NCI-H2081 treated with DMSO at 0.1 percent for 48 hours (cell line): ENCODE measurements at places on chromosomes 7 and 10.

DNA sequence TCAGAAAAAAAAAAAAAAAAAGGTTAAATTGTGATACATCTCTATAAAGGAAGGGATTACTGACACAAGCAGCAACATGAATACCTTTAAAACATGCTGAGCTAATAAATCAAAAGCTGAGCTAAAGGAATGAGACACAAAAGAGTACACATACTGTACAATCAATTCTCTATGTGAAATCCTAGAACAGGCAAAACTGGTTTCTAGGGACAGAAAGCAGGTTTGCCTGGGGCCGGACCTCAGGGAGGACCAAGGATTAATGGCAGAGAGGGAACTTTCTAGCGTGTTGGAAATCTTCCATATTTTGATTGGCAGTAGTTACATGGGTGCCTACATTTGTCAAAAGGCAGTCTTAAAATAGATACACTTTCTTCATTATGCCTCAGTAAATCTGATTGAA is 52.5 kb downstream of the KLRG2 start:
- no peak for DNase-seq

DNA sequence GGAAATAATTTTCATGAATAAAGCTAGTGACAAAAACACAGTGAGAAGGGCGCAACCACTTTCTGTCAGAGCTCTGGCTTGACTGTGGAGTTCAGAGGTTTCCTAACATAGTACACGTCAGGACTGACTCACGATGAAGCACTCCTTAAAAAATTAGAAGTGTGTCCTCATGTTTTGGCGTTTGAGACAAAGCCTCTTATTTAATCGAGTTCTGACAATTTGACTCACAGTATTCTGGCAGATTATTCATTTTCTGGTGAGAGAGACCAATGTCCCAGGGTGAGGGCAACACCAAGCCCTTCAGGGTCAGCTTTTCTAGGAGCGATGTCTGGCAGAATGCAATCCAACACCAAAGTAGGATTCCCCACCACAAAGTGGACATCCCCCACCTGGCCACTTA is 108.7 kb downstream of the DIP2C start:
- DNase-seq, result no peak

- DNase-seq, result no peak
Observed at GRCh38 chr10:13724484-13724883, 137.7 kb downstream of the PRPF18 start.

DNA sequence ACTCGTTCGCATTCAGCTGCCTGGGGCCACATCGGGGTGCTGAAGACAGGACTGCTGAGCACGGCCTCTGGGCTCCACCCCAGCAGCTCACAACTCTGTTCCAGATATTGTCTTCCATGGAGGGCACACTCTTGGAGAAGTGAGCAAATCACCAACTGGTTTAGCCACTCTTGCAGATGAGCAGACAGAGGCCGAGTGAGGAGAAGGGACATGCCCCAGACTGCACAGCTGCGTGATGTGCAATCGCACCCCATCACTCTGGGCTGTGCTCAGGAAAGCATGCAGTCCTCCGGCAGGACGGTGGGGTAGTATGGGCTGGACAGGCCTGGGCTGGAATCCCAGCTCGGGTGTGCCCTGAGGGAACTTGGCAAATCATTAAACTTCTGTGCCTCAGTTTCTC is 111.6 kb downstream of the FAM53B start:
- DNase-seq, result no peak

DNA sequence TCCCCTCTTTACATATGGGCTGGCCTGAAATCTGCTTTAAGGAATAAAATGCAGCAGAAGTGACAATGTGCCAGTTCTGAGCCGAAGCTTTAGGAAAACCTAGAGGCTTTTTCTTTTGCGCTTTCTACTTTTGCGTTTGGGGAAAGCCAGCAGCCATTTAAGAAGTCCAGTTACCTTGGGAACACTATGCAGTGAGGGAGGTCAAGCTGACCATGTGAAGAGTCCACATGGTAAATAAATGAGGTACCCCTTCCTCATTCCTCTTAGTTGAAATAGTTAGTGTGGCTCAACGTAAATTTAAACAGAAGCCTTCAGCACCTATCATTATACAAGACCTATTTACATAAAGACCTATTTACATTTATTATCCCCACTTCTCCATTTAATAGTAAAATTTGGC is 78.5 kb downstream of the TFPI2 start:
- DNase-seq, result no peak

DNA sequence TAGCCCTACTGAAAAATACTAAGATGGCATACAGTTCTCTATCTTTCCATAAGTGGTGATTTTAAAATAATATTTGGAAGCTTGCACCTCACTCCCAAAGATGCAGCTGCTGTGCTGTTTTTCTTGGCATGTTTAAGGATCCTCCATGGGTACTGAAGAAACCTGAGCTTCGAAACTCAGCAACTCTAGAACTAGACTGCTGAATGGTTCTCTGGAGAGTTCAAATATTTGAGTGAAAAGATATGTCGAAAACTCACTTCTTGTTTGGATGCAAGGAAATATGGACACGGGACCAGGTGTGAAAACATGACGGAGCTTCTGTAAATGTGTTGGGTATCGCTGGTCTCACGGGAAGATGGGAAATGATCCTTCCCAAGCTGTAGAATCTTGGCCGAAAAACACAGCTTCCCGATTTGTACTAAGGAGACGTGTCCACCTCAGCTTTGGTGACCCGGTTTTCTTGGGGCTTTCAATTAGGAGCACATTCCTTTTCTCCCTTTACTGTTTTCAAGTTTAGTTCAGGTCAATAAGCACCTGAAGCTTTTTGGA is 543.8 kb upstream of the NRP1 start:
- no peak for DNase-seq

DNA sequence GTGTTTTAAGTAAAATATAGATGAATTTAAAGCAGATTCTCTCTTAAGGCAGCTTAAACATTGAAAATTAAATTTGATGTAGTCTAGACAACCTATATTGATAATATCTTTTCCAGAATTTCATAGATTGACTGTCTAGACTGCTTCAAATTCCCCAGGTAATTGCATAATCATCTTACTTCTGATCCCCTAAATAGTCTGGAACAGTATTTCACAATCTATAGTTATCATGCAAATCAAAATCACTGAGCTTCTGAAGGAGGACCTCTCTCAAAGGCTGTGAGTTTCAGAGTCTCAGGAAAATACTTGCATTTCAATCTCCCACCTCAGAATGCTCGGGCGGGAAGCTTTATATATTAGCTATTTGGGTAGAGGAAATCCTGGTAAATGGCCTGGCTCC is 87.3 kb downstream of the SEMA3A start:
- DNase-seq, result no peak

DNA sequence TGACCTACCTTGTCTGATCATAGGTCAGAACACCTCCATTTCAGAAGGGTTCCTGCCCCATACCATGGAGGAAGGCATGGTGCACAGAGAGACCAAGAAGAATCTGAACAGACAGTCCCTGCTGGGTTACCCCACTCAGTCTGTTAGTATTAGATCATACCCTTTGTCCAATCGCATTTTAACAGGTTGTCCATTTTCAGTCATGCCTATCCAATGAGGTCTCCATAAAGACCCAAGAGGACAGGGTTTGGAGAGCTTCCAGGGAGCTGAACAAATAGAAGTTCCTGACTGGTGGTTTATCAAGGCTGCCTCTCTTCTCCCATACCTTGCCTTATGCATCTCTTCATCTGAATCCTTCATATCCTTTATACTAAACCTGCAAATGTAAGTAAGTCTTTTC is 21.2 kb upstream of the SLC16A12 start:
- no peak for DNase-seq

GRCh38 chr7:85392326-85392725 is 205.5 kb upstream of the SEMA3D start:
- no peak for DNase-seq

DNA sequence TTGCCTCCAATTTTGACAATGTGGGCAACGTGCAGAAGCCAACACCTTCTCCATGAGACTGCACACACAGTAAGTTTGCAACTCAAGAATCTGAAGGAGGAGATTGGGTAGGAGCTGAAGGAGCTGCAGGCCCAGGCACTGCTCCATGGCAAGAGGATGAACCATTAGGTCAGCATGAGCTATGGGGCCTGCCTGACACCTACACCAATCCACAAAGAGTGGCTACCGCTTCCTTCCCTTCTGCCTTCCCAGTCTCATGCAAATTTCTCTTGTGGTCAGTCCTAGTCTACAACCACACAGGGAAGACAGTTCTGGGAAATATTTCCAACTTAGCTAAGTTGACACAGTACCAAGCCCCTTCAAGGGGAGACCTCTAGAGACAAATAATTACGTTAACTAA is 142.0 kb upstream of the ADO start:
- no peak for DNase-seq

- no peak for DNase-seq
Observed at GRCh38 chr7:39666562-39666961, 43.2 kb downstream of the RALA start.

GRCh38 chr10:12846718-12847117 is 154.8 kb downstream of the CCDC3 start:
- DNase-seq, result no peak

DNA sequence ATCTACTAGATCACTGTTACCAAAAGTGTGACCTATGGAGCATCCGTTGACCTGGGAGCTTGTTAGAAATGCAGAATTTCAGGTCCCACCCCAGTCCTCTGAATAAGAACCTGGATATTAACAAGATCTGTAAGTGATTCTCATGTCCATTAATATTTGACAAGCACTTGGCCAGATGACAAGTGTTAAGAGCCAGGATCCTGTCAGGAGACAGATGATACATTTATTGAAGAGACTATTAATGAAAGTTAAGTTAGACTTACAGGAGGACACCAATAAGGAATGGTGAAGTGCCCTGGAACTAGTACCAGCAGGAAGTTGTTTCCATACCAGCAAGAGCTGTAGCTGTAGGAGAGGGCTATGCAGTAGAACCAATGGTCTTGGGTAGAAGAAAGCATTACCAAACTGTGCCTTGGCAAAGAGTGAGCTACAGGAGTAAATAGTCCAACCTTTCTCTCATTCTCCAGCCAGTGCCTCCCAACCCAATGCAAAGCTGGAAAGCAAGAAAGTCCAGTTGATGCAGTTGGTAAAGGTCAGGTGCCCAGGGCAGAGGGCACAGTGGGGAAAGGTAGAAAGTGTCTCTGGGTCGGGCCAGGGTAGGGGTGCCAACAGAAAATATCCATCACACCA is 35.3 kb upstream of the ADD3 start:
- no peak for DNase-seq

GRCh38 chr10:67612577-67613537 is 83.1 kb downstream of the CTNNA3 start:
- no peak for DNase-seq

DNA sequence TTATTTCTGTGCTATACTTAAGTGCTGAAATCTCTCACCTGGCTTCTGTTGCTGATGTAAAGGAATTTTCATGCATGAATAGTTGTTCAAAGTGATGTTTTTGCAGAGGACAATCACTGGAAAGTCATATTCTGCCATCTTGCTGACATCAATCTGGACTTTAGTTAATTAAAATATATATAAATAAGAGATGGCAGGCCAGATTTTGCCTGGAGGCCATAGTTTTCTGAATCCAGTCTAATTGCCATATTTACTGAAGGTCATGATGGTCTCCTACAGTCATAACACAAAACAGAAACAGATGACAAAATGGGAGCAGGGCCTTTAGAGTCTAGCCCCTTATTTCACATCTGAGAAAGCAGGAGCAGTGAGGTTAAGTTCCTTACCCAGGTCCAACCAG is 228.2 kb downstream of the HPSE2 start:
- DNase-seq, result no peak

DNA sequence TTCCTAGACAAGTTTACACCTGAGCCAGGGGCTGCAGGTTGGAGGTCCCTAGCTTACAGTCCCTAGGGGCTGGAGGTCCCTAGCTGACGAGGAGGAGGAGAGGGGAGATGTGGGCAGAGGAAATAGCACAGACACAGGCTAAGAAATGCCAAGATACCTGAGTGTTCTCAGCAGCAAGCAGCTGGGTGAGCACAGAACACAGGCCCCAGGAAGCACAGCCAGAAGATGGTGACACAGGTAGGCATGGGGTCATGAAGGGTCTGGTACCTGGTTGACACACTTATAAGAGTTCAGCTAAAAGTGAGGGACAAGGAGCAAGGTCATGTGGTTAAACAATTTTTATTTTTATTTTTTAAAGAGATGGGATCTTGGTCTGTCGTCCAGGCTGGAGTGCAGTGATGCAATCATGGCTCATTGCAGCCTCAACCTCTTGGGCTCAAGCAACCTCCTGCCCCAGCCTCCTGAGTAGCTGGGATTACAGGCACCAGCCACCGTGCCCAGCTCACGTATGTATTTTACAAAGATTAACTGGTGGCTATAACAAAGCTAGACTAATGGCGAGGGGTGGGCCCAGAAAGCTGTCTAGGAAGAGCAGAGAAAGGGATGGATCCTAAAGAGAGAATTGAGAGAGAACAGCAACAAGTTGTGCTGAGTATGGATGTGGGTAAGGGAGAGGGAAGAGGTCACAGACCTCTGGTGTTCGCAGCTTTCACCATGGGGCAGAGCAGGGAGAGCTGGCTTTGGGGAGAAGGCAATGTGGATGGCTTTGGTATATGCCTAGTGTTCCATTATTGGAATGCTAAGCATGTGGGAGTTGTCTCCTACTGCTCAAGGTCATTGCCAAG is 140.3 kb upstream of the KLF14 start:
- DNase-seq, result no peak

GRCh38 chr10:98251399-98251798 is 16.6 kb downstream of the LOXL4 start:
- no peak for DNase-seq

DNA sequence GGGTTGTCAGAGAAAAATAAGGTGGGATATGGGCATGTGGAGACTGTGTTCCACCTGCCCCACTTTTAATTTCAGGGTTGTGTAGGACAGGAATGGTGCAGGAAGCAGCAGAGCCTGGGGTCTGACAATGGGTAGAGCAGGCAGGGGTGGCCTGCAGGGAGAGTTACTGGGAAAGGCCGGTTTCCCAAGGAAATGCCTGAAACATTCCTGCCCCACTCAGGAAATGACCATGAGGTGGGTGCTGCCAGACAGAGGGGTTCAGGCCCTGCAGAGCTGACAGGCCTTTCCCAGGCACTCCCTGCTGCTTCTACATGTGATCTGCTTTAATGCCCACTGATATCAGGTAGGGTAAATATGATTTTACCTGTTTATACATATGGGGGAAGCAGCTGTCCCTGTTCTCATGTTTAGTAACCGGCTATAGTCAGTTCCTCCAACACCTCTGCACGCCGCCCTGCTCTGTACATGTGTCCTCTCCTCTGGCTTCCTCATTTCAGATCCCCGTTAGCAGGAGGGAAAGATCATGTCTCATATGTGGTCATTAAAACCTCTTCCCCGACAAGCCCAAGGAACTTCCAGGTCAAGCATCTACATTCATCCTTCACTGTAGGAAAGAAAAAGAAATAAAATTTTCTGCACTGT is 118.6 kb upstream of the PRSS58 start:
- DNase-seq, result no peak

DNA sequence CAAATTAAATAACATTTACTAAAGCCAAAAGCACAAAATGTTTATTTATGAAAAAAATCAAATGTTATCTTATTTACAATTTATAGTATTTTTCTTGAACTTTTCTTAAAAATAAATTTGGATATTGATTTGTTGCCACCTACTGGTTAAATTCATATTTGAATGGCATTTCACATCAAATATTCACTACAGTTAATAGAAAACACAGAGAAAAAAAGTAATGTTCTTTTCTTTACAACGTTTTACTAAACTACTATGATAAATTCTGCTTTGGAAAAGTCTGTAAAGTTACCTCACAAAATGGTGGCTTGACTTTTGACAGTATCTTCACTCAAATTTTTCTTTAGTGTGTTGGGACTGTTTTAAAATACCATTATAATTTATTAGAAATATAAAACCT is 52.7 kb downstream of the SRPK2 start:
- DNase-seq, result no peak

GRCh38 chr10:16521311-16522016 is at the start of gene C1QL3:
C1QL3 (minus strand) TSS chr10:16521879; CDS start chr10:16521065, 814 bp downstream.
- no peak for DNase-seq
